ENCODE measurements at places on chromosomes 1 and 21.

GRCh38 chr21:41216486-41216885 lies 48.5 kb downstream of the BACE2 start:
- no peak for DNase-seq

GRCh38 chr1:153849487-153850185 lies 73.1 kb downstream of the GATAD2B start:
- DNase-seq: no peak

DNA sequence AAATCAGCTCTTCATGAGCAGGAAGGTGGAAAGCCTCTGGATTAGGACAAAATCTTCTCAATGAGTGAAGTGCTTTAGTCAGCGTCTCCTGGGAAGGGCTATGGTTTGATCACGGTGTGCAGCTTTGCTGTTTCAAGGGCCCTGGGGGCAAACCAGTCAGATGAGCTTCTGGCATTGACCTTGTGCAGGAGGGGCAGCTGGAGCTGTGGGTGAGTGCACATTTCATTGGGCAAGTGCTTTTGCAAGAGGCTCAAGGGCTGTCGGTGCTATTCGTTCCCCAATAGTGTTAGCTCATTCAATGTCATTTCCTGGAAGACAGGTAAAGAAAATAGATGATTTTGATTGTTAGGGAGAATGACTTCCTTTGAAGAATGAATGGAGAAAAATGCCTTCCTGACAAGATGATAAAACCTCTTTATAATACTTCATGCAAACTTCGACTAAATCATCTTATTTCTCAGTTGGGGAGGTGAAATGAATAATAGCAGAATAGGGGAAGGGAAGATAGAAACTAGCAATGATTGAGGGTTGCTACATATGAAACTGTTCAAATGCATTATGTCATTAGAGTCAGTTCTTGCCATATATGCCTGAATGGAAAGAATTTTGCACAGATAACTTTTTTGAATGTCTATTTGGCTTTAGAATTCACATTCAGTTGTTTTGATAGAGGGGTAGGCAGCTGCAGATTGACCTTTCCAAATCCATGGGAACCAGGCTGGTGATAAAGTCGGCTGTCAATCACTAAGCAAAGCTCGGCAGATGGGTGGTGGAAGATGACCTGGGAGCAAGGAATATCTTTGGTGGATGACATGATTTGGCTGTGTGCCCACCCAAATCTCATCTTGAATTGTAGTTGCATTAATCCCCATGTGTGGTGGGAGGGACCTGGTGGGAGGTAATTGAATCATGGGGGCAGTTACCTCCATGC lies 12.9 kb upstream of the DISC1 start:
- no peak for DNase-seq

GRCh38 chr1:88378560-88378959 lies 305.5 kb upstream of the PKN2 start:
- no peak for DNase-seq

DNA sequence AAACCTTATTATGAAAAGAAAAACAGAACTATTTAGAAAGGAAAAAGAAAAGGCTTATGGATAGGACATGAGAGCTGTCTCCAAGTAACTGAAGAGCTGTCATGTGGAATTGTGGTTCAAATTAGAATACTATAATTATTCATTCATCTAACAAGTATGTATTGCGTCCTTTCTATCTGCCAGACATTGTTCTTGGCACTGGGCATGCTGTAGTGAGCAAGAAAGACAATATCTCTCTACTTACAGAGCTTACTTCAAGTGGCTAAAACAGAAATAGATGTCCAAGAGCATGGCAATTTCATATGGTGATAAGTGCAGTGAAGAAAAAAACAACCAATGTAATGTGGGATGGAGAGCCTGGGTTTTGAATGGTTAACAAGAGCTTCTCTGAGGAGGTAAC lies 413.0 kb downstream of the DPYD start:
- DNase-seq: no peak

- DNase-seq: no peak
These were observed 89.5 kb upstream of the GNG4 start for GRCh38 chr1:235739124-235739523.

DNA sequence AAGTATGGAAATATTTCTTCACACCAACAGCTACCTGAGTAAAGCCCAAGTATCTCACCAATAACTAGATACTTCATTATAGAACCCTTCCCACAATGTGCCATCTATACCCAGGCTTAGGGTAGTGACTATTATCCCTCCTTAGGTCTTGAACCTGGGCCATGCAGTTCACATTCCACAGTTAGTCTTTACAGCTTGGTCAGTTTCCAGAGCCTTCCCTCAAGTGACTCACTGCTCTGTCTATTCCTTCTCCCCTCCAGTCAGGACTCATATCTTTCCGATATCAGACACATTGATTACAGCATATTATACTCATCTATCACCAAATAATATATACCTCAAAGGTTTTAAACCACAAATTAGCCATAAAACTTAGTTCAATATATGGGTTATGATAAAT lies 23.6 kb downstream of the VAMP4 start:
- DNase-seq: no peak
